NCI-H1048 (cell line): ENCODE measurements at places on chromosomes 3 and 15.

- no peak for DNase-seq
These were observed 332.6 kb downstream of the PTPRG start for GRCh38 chr3:61893840-61894566.

DNA sequence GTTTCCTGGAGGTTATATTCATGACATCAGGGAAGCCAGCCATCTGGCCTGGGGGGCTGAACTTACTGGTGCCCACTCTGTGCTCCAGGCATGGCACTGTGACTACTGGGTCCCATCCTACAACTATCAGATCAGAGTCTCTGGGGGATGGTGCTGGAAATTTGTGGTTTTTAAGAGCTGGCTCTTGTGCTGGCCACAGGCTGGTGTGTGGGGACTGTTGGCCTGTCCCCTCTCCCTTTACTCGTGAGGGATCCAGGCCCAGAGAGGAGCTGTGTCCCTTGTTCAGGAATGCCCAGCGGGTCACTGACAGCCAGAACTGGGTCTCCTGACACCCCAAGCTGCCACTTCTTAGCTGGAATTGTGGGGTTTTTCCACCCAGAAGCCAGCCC is 44.5 kb upstream of the SEC22A start:
- DNase-seq: no peak

DNA sequence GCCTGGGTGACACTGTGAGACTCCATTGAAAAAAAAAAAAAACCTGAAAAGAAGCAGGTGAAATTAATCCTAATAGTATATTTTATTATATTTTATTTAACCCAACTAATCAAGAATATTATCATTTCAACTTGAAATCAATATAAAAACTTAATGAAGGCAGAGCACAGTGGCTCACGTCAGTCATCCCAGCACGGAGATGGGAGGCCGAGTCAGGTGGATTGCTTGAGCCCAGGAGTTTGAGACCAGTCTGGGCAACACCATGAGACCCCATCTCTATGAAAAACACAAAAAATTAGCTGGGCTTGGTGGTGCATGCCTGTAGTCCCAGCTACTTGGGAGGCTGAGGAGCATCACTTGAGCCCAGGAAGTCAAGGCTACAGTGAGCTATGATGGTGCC is 33.3 kb upstream of the SLC41A3 start:
- DNase-seq: no peak

GRCh38 chr3:83216919-83217594 is 1455.6 kb upstream of the GBE1 start:
- DNase-seq: no peak

- no peak for DNase-seq
These were observed 47.3 kb downstream of the P3H2 start for GRCh38 chr3:190073264-190074008.

DNA sequence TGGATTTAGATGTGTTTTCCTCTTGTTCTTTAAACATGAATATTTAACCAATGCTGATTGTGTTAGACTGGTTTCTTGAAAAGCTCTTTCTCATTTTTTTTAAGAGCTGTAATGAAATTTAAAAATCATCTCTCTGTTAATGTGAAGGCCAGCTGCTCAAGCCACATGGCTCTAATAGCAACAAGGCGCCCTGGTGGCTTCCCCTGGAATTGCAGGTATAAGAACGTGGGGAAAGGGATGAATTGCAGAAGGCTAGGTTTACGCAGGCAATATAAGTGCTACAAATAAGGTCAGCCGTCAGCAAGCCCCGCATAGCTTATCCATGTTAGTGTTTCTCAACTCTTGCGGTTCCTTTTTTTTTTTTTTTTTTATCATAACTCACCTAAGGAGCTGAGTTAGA is 108.5 kb downstream of the SAMMSON start:
- DNase-seq: no peak

GRCh38 chr3:14146381-14147065 is 21.7 kb downstream of the TMEM43 start:
- no peak for DNase-seq

GRCh38 chr15:64816452-64816851 is 9.0 kb downstream of the PIF1 start:
- DNase-seq: no peak

GRCh38 chr15:39338251-39338650 is 242.6 kb upstream of the THBS1 start:
- DNase-seq: no peak

DNA sequence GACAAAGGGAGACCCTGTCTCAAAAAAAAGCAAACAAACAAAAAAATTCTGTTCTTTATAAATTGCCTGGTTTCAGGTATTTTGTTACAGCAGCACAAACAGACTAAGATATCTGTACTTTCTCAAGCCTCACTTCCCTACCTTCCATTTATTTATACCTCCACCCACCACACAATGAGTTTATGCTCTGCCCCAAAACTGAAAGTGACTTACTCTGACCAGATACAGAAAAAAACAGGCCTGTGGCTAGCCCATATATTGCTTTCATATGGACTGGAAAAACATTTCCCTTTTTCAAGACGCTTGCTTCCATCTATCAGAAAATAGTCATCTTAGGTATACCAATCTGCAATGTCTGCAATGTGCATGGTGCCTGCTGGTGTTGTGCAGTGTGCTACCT is 8.7 kb upstream of the GPD1L start:
- DNase-seq: no peak

GRCh38 chr3:40189118-40189517 is 120.4 kb upstream of the EIF1B start:
- DNase-seq: no peak

DNA sequence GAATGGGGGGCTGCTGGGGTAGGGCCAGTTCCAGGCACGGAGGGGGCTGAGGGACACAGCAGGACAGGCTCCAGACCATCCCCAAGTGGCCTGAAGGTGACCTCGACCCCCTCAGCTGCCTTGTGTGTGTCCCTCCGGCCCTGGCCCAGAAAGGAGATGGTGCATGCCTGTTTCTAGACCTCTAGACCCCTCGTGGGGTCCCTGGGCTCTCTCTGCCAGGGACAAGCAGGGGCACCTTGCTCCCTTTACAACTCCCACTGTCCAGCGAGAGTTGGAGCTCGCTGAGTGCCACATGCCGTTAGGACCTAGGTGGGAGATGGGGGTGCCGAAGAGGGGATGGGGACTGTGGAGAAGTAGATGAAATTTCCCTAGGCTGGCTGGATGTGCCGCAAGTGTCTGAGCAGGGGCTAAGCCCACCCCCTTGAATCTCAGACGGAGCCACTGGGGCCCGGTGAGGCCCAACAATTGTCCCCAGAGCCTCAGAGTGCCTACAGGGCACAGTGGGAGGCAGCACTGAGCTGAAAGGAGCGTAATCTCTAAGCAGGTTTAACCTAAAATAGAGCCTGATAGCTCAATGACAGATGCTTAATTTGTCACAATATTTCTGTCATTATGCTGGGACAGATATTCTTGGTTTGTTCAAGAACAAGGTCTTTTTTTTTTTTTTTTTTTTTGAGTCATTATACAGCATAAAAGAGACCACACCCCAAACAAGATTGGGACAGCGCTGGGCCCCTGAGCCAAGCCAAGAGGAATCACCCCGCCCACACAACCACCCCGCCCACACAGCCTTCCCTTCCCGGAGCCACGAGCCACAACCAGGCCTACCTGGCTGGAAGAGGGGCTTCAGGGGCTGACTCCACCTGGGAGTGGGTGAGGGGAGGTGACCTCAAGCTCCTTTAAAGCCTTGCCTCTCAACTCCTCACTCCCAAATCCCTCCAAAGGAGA is 23.6 kb upstream of the KLF13 start:
- DNase-seq: no peak

DNA sequence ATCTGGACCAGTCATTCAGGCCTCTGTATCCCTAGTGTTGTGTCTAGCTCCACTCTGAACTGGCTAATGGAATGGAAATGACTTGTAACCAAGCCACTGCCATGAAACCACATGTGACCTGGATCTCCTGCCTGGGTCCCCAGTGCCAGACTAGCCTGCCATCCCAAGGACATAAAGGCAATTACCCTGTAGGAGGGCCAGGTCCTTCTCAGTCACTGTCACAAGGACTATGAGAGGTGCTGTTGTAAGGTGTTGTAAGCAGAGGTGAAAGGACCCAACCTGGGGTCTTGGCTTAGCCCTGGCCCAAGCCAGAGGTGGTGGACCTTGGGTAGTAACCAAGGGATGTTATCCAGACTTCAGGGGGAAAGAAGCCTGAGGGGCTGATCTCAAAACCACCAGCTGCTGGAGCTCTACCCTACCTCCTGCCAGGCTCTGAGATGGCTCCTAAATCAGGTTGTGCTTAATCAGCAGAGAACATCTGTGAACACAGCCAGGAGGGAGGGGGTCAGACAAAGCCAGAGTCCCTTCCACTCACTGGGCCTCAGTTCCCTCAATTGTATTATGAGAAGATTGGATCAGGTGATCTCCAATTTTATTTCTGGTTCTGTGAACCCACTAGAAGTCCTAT is 15.7 kb upstream of the KLHL24 start:
- no peak for DNase-seq

GRCh38 chr15:32849769-32850668 is 132.2 kb downstream of the GREM1 start:
- no peak for DNase-seq

- no peak for DNase-seq
These were observed 333.2 kb upstream of the TRIM42 start for GRCh38 chr3:140344601-140345205.

DNA sequence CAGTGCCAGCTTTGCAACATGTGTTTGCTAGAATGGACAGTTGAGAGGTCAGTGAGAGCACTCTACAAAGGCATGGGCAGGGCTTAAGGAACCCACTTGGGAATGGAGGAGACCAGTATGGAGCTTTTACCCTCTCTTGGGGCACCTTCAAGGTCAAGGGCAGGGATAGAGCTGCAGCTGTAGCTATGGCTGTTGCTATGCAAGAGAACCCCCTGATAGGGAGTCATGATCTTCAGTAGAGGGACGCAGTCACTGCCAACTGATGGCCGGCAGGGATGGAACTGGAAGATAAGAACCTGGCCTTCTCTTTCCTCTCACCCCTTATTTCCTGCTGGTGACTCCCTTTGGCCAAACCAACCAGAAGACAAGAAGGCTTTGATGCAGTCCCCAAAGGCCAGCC is 40.3 kb downstream of the THSD4 start:
- DNase-seq: no peak

- no peak for DNase-seq
These were observed 4.6 kb upstream of the CCK start for GRCh38 chr3:42270561-42270960.

DNA sequence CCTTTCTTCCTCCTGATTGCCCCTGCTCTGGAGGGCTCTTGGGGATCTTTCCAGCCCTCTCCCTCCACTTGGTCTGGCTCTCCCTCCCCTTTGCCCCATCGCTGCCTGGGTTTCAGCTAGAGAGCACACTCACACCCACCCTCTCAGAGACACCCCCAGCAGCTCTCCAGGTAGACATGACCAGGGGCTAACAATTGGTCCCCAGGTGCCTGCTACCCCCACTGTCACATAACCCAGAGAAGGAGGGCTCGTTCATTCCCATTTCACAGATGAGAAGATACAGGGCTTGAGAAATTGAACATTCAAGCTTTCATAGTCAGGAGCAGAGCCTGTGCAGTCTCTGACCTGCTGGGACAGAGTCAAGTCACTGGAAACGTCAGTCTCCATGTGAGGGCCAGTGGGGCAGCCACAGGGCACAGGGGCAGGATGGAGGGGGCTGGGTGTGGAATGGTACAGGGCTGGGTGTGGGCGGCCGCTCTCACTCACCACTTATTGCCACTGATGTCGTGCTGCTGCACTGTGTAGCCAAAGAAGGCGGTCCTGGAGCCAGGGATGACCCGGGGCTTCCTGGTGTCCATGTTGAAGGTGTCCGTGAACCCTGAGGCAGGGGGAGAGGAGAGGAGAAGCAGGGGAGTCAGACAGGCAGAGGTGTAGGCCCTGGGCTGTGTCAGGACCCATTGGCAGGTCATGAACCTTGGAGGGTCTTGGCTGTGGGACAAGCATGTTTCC is 29.4 kb downstream of the ITGA11 start:
- DNase-seq: no peak

- DNase-seq: no peak
These were observed 284.4 kb downstream of the FOXP1 start for GRCh38 chr3:71299160-71299559.

GRCh38 chr3:190004656-190005055 is 116.0 kb downstream of the P3H2 start:
- no peak for DNase-seq

- no peak for DNase-seq
These were observed 126.8 kb upstream of the CPNE4 start for GRCh38 chr3:132161608-132162007.

DNA sequence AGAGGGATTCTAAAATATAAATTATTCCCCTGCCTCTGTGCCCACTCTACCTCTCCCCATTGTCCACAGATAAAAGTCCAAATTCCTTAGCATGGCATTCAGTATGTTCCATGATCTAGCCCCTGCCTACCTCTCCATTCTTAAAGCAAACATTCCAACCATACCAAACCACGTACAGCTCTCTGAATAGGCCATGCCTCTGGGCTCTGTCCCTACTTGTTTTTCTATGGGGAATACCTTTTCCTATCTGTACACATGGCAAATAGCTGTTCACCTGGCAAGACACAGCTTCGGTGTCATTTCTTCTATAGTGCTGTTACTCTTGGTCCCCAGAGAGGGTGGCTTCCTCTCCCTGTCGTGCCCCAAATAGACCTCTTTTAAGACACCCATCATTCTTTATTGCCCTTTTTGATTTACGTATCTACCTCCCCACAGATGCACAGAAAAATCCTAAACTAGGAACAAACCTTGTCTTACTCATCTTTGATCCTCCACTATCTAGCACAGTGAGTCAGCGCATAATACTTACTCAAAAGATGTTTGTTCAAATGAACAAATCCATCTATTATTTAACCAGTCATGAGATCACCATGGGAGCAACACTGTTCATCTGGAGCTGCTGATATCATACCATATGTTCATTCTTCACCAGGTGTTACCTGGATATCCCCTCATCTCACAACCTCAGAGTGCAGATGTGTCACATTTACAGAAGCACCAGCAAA is 329.8 kb downstream of the THSD4 start:
- DNase-seq: no peak

DNA sequence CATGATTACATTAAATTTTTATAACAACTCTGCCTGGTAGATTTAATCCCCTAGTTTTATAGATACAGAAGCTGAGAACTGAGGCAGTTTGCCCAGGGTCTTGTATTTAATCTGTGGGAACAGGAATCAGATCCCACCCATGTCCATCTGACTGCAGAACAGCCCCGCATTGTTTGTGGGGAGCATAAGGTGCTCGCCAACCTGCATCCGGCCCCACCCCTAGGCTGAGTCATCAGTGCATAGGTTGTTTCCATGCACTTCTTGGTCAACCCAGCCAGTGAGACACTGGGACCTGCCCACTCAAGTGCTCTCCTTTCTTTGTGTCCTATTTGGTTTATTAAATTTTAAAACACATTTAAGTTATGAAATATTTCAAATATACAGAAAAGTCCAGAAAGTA is 266.2 kb downstream of the OPA1 start:
- DNase-seq: no peak

GRCh38 chr3:152325136-152325535 is 56.4 kb downstream of the MBNL1 start:
- DNase-seq: no peak
